ENCODE measurements at places on chromosomes 6 and 20. TPM values are rescaled to one million over a fixed set of nuclear protein-coding genes. Genes with fewer than 3 reads are reported as not detected.
A peak's percentile ranks its signal among the peaks of the same experiment; 100 is the strongest.

DNA sequence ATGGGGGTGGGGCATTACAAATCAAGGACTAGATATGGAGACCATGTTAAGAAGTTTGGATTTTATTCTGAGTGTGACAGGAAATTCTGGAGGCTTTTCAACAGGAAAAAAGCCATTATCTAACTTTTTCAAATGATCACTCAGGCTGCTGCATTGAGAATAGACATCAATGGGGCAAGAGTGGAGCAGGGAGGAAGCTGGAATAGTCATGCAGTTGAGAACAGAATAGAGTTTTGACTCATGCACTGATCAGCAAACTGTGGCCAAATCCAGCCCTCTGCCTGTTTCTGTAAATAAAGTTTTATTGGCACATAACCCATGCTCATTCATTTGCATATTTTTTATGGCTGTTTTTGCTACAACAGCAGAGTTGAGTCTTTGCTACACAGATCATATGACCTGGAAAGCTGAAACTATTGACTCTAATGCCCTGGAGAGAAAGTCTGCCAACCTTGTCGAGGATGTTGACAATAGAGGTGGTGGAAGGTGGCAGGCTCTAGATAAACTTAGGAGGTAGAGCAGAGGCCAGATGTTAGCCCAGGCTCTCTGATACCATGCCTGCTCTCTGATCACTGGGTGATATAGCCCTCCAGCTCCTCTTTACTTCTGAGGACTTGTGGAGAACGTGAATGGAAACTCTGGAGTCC lies 441.8 kb downstream of the PTPRT start:
- no peaks in the 10 kb centered on the region for H3K4me1 ChIP-seq
- no peaks in the 10 kb centered on the region for H3K27me3 ChIP-seq

DNA sequence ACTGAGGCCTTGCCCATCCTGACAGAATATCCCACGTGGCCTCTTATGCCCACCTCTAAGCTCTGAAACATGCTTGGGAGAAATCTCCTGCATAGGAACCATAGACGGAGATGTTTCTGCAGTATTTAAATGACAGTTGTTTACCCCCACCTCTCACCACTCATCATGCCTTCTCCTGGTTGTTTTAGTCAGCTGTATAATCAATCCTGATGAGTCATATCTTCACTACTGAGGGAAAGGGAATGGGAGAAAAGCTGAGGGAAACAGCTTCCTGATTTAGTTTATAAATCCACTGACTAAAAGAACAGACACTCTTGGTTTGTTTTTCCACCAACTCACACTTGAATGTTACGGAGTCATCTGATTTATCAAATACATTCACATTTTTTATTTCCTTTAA lies 113.2 kb upstream of the TENT5A start:
- H3K27me3 ChIP-seq = no peaks in the 10 kb centered on the region
- H3K4me3 ChIP-seq = no peak overlapping the region
- DNase-seq = peak; percentile 63
- H3K36me3 ChIP-seq = no peaks in the 10 kb centered on the region
- peak overlapping the region; percentile 24 for H3K27ac ChIP-seq

- no peaks in the 10 kb centered on the region for H3K27me3 ChIP-seq
- no peak for DNase-seq
- H3K36me3 ChIP-seq = peaks cover 92% of the 10 kb centered on the region
- no peak overlapping the region for H3K27ac ChIP-seq
These were observed 23.0 kb downstream of the ZNF217 start for GRCh38 chr20:53570446-53571276.

GRCh38 chr6:39029156-39030011 lies 19.2 kb upstream of the GLP1R start:
- H3K4me1 ChIP-seq = no peaks in the 10 kb centered on the region
- H3K27me3 ChIP-seq = no peaks in the 10 kb centered on the region
- no peak overlapping the region for H3K27ac ChIP-seq
- no peaks in the 10 kb centered on the region for H3K36me3 ChIP-seq
- H3K4me3 ChIP-seq = no peak overlapping the region
- DNase-seq = peak; percentile 44

DNA sequence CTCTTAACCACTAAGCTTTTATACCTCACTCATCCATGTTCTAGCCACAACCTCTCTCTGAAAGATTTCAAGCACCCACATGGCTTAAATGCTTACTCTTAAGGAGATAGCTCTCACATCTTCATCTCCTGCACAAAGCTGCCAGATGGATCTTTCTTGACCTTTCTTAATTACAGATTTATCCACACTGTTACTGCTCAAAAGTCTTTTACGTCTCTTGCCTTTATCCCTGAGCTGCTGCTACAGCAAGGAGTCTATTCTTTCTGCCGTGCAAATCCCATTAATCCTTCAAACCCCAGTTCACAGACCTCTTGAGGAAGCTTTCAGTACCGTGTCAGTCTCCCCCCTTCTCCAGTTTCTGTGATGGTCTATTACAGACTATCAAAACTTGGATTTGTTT lies 54.6 kb downstream of the B4GALT5 start:
- H3K36me3 ChIP-seq = peaks cover 10% of the 10 kb centered on the region
- no peak overlapping the region for H3K4me3 ChIP-seq
- H3K27me3 ChIP-seq = no peaks in the 10 kb centered on the region
- peaks cover 33% of the 10 kb centered on the region for H3K4me1 ChIP-seq

- no peak overlapping the region for H3K27ac ChIP-seq
- H3K27me3 ChIP-seq = no peaks in the 10 kb centered on the region
- H3K4me3 ChIP-seq = no peak overlapping the region
- peaks cover 22% of the 10 kb centered on the region for H3K4me1 ChIP-seq
These were observed 46.5 kb downstream of the NOL7 start for GRCh38 chr6:13661647-13662046.

DNA sequence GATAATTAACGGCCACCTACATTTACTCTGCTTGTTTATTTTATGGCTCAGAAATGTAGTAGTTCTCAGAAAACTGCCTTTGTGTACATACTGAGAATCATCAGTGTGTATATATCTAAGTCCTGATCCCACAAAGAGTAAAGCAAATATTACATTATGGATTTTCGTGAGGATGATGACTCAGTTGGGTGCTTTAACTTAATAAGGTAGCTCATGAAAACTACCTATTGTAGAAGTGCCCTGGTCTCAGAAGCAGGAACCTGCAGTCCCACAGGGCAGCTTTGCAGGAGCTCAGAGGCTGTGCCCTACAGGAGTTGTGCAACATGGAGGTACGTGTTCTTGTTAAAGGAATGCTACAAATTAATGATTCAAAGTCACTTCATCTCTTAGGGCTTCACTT lies 108.2 kb downstream of the PLG start:
- DNase-seq = no peak
- no peaks in the 10 kb centered on the region for H3K36me3 ChIP-seq
- H3K4me1 ChIP-seq = no peaks in the 10 kb centered on the region
- H3K4me3 ChIP-seq = no peak overlapping the region
- H3K27ac ChIP-seq = no peak overlapping the region

DNA sequence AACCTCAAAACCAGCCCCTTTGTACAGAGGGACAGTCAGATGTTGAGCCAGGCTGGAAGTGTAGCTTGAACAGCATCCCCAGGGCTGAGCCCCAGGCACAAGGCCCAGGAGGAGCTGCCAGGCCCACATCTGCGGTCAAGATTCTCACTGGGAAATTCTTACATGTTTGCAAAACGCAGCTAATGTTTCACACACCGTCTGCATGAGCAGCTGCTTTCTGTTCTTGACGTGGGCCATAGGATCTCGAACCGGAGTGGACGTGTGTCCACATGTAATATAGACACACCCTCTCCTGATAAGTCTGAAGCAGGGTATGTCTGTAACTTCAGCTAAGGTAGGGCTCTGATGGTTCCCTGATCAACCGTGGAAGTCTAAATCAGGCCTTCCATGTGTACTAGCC lies 41.3 kb upstream of the TRAF3IP2 start:
- peaks cover 4% of the 10 kb centered on the region for H3K4me1 ChIP-seq
- H3K4me3 ChIP-seq = no peak overlapping the region
- peak overlapping the region; percentile 38 for H3K27ac ChIP-seq
- no peaks in the 10 kb centered on the region for H3K27me3 ChIP-seq
- peak; percentile 84 for DNase-seq
- no peaks in the 10 kb centered on the region for H3K36me3 ChIP-seq

Gene SLC35A1
- 25.6 TPM for total RNA-seq

Gene PI16
- 181 TPM for total RNA-seq
